ENCODE measurements at places on chromosomes 12 and 14.
A peak's percentile ranks its signal among the peaks of the same experiment; 100 is the strongest.

DNA sequence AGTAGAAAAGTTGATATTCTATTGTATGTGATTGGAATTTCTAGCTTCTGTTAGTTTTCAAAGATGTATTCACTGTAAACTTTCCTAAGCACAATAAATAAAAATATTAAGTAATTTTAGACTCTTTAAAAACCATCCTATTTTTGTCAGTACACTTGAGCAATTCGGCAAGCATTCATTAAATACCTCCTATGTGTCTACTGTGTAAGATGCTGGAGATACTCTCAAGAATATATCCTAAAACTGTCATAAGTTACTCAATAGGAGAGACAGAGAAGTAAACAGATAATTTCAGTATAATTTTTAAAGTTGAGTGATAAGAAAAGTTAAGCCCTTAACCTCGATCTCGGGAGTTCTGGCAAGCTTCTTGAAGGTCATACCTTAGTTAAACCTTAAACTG, 46.1 kb downstream of the FANCM start:
- no peak for DNase-seq

DNA sequence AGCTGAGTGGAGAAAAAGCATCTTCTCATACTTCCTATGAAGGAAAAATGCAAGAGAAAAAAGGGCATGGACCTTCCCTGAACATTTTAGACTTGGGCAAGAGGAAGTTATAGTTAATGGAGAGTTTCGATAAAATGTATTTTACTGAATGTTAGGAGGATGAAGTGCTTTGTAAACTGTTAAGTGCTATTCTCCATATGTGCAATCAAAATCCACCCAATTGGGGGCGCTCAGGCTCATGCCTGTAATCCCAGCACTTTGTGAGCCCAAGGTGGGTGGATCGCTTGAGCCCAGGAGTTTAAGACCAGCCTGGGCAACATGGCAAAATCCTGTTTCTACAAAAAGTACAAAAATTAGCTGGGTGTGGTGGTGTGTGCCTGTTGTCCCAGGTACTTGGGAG, 1.9 kb upstream of the CNPY2 start:
- DNase-seq = no peak

DNA sequence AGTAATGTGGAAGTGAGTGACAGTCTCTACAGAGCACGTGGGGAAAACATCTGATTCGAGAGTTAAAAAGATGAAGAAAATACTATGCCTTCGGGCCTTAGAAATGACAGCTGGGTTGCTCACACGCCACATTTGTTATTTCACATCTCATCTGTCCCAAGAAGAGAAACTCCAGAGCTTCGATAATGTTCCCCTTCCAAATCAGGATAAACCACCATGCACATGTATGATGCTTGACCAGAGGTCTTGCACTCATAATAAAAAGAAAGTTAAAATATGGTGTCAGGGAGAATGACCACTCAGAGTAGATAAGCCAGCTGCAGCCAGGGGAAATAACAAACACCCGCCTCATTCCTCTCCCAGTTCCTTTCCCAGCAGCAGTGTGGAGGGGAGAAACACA, 34.6 kb downstream of the NIN start:
- no peak for DNase-seq

DNA sequence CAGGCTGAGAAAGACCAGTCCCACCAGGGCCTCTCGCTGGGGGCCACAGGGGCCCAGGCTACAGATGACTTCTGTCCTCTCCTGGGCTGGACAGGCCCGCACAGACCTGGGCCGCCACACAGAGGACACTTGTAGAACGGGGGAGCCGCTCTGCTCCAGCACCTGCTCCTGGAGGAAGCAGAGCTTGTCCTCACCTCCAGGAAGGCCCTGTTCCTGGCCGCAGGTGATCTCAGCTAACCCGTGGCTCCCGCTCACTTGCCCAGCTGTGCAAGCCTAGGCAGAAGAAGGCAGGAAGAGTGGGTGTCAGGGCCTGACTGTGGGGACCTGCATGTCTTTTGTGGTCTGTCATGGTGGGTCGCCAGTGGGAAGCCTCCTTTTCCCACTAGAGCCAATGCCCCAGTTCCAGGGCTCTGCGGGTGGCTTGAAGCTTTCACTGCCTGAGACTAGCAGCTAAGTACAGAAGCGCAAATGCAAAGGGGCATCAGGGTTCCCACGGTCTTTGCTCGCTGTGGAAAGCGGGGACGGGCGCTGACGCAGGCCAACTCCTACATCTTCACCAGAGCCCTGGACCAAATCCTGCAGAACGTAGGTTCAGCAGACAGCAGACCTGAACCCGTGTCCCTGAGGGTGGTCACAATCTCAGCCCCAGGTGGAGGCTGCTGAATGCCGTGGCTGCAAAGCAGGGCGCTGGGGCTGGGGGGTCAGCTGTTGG, 8.8 kb upstream of the CEP170B start:
- peak; percentile 60 for DNase-seq

GRCh38 chr14:65180725-65181025, 78.4 kb upstream of the MAX start:
- no peak for DNase-seq
